ENCODE measurements at places on chromosomes 4 and X. TPM values are rescaled to one million over a fixed set of nuclear protein-coding genes. Genes with fewer than 3 reads are reported as not detected.

- DNase-seq: no peak
- H3K4me3 ChIP-seq: no peak overlapping the region
- no peaks in the 10 kb centered on the region for H3K36me3 ChIP-seq
- H3K27me3 ChIP-seq: no peaks in the 10 kb centered on the region
- no peak overlapping the region for H3K27ac ChIP-seq
Measured at GRCh38 chr4:103634236-103634635, 85.5 kb downstream of the TACR3 start.

GRCh38 chr4:65546882-65547416 is 123.3 kb downstream of the EPHA5 start:
- DNase-seq: no peak
- H3K27me3 ChIP-seq: no peaks in the 10 kb centered on the region
- no peak overlapping the region for H3K4me3 ChIP-seq
- H3K36me3 ChIP-seq: no peaks in the 10 kb centered on the region
- H3K27ac ChIP-seq: no peak overlapping the region

GRCh38 chrX:48090123-48090522 is 18.7 kb upstream of the ZNF630 start:
- H3K27ac ChIP-seq: no peak overlapping the region
- H3K4me3 ChIP-seq: no peak overlapping the region
- H3K4me1 ChIP-seq: no peaks in the 10 kb centered on the region

DNA sequence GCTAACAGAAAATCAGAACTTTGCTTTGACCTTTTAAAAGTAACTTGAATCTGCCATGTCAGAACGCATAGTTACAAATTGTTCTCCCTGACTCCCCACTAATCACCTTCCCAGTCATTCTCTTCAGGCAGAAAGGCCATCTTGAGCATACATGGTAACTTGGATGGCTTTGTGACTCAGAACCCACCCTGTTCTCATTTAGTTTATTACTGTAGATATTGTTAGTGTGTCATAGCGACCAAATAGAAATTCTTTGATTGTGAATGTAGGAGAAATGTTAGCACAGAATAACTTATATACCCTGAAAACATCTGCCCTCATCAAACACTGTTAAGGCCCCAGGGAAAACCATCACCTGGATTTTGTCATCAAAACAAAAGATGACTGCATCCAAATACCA is 382.0 kb downstream of the MAGEB5 start:
- H3K36me3 ChIP-seq: no peaks in the 10 kb centered on the region
- no peaks in the 10 kb centered on the region for H3K27me3 ChIP-seq
- H3K4me3 ChIP-seq: no peak overlapping the region
- no peaks in the 10 kb centered on the region for H3K4me1 ChIP-seq
- H3K27ac ChIP-seq: no peak overlapping the region

GRCh38 chrX:74325130-74326059 is 21.4 kb downstream of the ZCCHC13 start:
- no peaks in the 10 kb centered on the region for H3K4me1 ChIP-seq
- no peaks in the 10 kb centered on the region for H3K27me3 ChIP-seq
- H3K4me3 ChIP-seq: no peak overlapping the region
- H3K36me3 ChIP-seq: no peaks in the 10 kb centered on the region
- no peak for DNase-seq

DNA sequence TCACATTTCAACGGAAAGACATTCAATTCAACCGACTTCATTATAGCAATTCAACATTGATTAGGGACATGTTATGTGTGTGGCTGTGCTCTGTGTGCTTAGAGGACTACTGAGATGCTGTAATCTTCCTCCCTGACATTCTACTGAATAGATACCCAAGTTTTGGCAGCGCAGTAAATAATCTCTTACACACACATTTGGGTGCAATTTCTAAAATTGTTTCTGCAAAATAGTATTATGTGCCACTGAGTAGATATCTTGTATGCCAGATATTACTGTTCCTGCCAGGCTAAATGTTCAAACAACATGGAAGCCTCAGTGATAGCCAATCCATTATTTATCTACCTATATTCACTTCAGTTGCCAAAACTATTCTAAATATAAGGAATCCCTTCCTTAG is 41.3 kb downstream of the RTL9 start:
- H3K36me3 ChIP-seq: no peaks in the 10 kb centered on the region
- no peaks in the 10 kb centered on the region for H3K27me3 ChIP-seq
- DNase-seq: no peak
- H3K4me3 ChIP-seq: no peak overlapping the region
- H3K27ac ChIP-seq: no peak overlapping the region

DNA sequence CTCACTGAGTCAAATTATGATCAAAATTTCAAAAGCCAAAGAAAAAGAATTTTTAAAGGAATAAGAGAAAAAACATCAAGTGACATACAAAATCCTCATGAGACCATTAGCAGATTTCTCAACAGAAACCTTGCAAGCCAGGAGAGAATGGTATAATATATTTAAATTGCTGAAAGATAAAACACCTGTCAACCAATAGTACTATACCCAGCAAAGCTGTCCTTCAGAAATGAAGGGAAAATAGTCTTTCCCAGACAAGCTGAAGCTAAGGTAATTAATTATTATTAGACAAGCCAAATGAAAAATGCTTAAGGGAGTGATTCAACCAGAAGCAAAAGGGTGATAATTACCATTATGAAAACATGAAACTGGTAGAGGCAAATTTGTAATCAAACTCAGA is 104.2 kb upstream of the TET2 start:
- H3K36me3 ChIP-seq: no peaks in the 10 kb centered on the region
- H3K4me3 ChIP-seq: no peak overlapping the region
- H3K27ac ChIP-seq: no peak overlapping the region
- no peaks in the 10 kb centered on the region for H3K4me1 ChIP-seq
- no peak for DNase-seq
- H3K27me3 ChIP-seq: no peaks in the 10 kb centered on the region

- H3K27me3 ChIP-seq: no peaks in the 10 kb centered on the region
- H3K36me3 ChIP-seq: peaks cover 3% of the 10 kb centered on the region
- H3K4me3 ChIP-seq: no peak overlapping the region
- no peak overlapping the region for H3K27ac ChIP-seq
Measured at GRCh38 chrX:10064736-10065135, 92.0 kb upstream of the CLCN4 start.

GRCh38 chr4:169351872-169352271 is 81.1 kb upstream of the SH3RF1 start:
- no peak for DNase-seq
- H3K4me1 ChIP-seq: no peaks in the 10 kb centered on the region
- no peaks in the 10 kb centered on the region for H3K36me3 ChIP-seq
- no peaks in the 10 kb centered on the region for H3K27me3 ChIP-seq
- no peak overlapping the region for H3K4me3 ChIP-seq

The SMARCA1 gene
- 15.5 TPM for total RNA-seq

The RENBP gene
- 9.3 TPM for total RNA-seq

The KIT gene
- total RNA-seq: 3.4 TPM

The TAB3 gene
- total RNA-seq: 5.9 TPM

All from thymus (tissue), 14 donors.